ENCODE measurements at places on chromosomes 7 and 10.

GRCh38 chr10:65375528-65375927 lies 1550.3 kb upstream of the LRRTM3 start:
- no peak for DNase-seq

- DNase-seq = no peak
These were observed 97.5 kb downstream of the FAM53B start for GRCh38 chr10:124646483-124647352.

DNA sequence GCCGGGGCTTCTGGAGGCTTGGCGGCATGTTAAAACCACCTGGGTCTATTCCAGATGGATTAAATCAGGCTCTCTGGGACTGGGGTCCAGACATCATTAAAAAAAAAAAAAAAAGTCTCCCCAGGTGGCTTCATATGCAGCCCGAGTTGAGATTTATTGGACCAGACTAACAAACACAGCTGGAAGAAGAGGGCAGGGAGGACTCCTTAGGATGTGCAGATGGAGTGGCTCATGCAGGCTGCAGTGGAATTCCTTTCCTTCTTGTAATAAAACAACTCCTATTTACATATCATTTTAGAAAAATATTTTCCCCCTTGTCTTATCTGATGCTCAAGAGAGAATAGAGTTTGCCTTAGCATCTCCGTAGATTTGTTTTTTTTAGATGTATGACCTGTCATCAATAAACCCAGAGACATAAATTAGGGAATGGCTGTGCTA lies 238.1 kb downstream of the CAMK1D start:
- DNase-seq = no peak

GRCh38 chr10:101095550-101096213 lies 33.9 kb downstream of the KAZALD1 start:
- peak; percentile 90 for DNase-seq
